ENCODE measurements at places on chromosomes 6 and 20.

DNA sequence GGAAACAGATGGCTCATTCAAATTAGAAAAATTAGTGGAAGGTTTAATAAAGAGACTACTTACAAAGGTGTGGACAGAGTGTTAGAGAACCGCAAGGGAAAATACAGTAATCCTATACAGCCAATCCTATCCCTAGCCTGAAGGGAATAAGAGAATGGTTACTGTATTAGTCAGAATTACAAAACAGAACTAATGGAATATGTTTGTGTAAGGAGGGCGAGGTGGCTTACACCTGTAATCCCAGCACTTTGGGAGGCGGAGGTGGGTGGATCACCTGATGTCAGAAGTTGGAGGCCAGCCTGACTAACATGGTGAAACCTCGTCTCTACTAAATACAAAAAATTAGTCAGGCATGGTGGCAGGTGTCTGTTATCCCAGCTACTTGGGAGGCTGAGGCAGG, 16.3 kb upstream of the TRPC4AP start:
- DNase-seq: no peak

GRCh38 chr6:16696496-16696895, 64.8 kb downstream of the ATXN1 start:
- no peak for DNase-seq

DNA sequence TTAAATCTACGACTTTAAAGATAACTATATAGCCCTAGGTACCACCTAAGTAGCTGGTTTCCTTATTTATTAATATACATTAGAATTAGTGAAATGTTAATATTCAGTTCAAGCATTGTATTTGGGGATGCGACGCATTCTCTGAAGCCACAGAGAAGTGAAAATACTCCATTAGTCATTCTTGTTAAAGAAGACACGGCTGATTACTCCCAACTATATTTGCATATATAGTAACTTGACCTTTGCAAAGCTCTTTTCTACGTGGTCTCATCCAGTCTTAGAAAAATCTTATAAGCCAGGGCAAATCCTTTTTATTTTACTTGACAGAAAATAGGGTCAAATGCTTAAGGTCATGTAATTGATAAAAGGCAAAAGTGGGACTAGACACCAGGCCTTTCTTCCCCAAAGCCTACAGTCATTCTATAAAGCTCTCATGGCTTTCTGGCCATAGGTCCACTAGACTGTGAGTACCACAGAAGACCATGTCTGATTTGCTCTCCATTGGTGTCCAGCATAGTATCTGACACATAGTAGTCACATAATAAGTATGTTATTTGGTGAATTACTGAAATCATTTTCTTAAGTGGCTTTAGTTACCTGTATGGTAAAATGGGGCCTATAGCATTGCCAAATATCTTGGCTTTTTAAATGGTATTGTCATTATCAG, 11.3 kb downstream of the ZHX3 start:
- DNase-seq: no peak

DNA sequence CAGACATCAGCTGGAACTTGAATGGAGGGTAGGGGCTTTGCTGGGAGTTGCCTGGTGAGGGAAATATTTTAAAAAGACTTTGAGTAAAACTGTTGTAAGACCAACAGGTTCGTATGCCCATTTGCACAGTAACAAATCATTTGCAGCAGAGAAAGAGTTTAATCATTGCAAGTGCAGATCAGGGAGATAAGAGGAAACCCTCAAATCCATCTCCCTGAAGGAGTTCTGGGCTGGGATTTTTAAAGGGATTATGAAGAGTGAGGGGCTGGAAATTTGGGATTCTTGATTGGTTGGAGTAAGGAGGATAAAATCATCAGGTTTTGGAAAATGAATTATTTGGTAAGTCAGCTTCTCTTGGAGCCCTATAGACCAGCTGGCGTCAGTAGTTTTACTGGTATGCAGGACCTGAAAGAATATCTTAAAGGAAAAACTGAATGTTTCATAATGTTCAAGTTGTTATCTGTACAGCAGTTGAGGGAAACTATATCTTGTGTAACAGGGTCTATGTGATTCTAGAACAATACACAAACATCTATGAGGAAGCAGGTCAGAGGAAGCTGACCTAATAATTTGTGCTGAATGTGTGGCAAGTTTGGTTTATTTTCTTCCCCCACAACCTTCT, 295.5 kb downstream of the PLCB1 start:
- no peak for DNase-seq

DNA sequence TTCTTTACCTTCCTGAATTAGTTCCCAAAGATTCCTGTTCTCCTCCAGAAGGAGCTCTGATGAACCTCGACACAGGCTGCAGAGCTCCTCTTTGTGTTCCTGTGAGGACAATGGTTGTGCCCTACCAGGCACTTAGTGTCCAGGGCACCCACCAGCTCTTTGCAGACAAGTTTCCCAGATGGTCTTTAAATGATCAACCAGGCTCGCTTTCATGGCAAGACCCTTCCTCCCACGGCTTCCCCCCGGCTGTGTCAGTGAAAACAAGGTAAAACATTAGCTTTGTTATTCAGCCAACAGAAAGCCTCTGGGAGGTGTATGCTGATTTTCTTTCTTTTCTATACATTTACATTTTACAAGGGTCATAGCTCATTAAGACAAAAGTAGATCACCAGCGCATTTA, 32.3 kb upstream of the CNKSR3 start:
- no peak for DNase-seq

DNA sequence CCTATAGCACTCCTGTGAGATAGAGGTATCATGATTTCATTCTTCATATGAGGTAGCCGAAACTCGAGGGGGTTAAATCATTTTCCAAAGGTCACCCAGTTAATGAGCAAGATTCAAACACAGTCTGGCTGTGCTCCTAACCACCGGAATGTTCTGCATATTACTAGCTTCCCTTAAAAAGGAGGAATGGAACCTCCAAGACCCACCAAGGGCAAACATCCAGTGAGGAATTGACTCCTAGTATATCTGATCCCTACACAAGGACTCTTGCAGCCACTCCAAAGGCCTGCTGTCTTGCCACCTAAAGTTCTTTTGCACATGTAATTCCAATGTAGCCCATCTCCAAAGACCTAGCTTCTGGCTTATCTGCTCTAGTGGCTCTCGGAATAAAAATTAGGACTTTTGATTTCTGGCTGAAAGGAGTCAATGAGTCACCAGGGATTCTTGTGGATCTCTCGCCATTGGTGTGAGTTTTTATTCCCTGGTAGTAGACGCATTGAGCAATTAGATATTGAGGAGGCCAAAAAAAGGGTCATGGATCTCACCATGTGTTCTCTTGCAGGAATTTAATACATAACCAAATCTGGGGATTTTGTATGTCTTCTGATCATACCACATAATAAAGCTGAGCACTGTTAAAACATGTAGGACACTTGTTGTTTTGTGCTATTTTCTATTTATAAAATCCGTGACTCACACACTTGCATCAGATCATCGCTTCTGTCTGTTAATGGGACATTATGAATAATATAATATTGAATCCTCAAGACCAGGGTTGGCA, 9.1 kb downstream of the BCAS1 start:
- DNase-seq: no peak

- no peak for DNase-seq
Observed at GRCh38 chr6:170383466-170384035, 77.0 kb downstream of the FAM120B start.

- no peak for DNase-seq
Observed at GRCh38 chr20:14332866-14333265, 4.5 kb downstream of the FLRT3 start.

DNA sequence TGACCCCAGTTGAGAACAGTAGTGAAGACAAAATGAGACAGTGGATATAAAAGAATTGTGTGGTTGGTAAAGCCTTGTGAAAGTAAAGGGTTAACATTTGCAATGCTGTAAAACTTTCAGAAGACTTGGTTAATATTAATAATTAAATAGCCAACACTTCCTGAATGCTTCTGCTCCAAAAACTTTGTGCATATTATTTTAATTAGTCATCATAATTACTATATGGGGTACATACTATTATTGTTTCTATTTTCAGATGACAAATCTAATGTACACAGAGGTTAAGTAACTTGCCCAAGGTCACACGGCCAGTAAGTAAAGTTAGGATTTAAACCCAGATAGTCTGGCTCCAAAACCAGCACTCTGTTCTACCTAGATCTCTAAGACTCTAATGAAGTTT, 291.3 kb downstream of the OGFRL1 start:
- DNase-seq: no peak

- DNase-seq: no peak
Observed at GRCh38 chr6:50974319-50974718, 155.6 kb downstream of the TFAP2B start.

DNA sequence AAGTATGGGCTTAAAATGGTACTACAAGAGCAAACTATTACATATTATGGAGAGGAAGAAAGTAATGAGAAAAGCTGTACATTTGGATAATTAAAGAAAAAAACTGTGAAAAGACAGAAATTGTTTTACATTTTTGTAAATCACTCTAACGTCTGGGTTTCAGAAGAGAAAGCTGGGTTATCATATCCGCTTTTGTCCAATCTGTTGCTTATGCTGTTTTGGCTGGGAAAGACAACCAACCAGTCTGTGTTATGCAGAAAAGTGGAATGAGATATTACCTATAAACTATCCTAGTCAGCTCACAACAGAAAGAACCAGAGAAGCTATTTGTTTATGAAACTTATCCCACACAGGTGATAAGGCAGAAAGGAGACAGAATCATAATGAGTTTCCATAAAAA, 32.4 kb downstream of the REV3L start:
- DNase-seq: no peak

DNA sequence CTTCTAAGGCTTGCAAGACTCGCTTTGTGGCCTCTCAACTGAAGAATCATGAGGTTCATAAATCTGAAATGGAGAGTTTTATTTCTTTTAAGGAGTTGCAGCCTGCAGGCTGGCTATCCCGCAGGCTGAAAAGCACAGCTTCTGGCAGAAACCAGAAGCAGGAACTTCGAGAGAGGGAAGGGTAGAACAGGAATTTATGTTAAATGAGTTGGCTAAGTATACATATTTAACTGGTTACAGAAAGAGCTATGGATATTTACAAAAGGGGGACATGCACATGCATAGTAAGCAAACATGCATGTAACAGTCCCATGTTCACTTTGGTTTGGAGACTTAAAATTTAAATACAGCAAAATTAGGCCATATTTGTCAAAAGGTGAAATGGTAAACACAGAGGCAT, 787.0 kb downstream of the TFAP2A start:
- no peak for DNase-seq

DNA sequence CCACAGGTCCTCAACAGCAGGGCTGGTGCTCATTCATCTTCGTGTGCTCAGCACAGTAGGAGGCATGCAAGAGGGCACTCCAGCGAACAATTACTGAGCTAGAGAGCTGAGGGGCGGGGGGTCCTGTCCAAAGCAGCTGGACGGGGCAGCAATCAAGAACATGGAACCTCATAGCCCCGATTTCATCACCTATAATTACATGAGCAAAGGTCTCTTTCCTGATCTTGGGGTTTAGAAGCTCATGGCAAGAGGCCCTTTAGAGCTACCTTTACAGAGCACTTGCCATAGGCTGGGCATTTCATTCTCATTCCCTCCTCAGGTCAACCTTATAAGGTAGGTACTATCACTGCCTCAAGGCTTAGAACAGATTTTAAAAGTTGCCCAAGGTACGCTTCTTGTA, 10.4 kb downstream of the MOCS1 start:
- DNase-seq: no peak

DNA sequence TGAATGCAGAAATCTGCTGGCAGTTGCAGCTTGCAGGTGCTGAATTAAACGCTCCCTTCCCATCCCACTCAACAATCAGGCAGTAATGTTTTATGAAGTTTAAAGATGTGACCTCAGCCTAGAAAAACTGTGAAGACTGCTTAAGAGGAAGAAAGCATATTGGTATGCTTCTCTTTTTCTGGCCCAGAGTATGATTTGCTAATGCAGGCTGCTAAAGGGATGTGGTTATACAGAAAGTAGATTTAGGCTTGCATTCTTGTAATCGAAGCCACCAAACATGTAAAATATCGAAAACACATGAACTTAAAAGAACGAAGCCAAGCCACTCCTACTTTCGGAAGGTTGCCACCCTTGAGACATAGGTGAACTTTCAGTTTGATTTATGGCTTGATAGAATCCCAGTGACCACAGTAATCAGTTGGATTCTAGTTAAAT, 40.7 kb downstream of the MAP3K5 start:
- no peak for DNase-seq

DNA sequence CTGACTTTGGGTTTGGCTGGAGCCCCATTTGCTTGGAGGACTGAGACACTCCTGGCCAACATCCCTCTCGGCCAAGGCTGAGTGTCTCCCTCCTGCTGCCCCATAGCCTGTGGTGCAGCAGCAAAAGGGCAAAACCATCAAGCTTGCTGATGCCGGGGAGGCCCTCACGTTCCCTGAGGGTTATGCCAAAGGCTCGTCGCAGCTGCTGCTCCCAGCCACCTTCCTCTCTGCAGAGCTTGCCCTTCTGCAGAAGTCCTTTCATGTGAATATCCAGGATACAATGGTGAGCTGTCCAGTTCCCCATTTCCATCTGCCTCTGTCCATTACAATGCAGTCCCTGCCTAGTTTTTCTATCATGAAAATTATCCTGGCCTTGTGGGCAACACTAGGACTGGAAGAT, 6.0 kb downstream of the BPIFB6 start:
- DNase-seq: no peak

DNA sequence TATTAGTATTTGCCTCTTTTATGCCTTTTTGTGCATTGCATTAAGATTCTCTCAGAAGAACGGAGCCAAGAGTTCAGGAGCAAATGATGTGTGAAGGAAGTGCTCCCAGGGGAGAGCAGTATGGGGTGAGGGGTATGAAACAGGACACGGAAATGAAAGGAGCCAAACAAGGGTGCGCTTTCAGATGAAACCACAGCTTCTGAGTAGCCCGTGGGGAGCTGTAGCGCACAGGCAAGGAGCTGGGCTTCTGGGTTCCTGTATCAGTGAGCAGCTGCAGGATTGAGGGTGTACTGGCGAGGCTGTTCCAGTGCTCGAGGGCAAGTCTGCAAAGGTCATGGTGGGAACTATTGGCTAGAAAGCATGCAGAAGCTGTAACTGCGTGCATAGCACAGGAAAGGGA, 25.4 kb downstream of the ANKEF1 start:
- DNase-seq: peak; percentile 95

All from NCI-H1436 treated with DMSO at 0.1 percent for 48 hours (cell line).